ENCODE measurements at places on chromosomes 12 and 14.

- DNase-seq = no peak
Measured at GRCh38 chr14:102323102-102323501, 3.6 kb downstream of the ZNF839 start.

DNA sequence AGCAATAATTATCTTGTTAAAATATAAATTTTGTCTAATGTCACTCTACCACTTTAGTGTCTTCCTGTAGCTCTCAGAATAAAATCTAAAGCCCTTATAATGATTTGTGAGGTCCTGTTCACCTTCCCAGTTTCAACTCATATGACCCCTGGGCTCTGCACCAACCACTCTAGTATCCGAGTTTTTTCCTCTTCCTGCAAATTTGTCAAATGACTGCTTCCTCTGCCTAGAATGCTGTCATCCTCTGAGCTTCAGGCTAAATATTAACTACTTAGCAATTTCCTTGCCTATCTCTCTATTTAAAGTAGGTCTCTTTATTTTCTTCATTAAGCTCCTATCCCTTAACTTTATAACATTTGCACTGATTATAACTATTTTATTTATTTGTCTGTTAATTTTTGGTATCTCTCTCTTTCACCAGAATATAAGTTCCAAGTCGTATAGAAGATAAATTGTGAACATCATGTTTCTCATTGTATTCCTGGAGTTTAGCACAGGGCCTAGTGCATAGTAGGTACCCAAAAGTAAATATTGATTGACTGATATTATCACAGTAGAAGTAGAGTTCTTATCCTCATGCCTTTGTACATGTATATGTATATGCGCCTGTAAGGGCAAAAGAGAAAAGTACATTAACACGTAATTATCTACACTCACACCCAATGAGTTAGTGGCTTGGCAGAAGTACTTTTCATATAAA, 196.0 kb downstream of the BCAT1 start:
- DNase-seq = no peak

DNA sequence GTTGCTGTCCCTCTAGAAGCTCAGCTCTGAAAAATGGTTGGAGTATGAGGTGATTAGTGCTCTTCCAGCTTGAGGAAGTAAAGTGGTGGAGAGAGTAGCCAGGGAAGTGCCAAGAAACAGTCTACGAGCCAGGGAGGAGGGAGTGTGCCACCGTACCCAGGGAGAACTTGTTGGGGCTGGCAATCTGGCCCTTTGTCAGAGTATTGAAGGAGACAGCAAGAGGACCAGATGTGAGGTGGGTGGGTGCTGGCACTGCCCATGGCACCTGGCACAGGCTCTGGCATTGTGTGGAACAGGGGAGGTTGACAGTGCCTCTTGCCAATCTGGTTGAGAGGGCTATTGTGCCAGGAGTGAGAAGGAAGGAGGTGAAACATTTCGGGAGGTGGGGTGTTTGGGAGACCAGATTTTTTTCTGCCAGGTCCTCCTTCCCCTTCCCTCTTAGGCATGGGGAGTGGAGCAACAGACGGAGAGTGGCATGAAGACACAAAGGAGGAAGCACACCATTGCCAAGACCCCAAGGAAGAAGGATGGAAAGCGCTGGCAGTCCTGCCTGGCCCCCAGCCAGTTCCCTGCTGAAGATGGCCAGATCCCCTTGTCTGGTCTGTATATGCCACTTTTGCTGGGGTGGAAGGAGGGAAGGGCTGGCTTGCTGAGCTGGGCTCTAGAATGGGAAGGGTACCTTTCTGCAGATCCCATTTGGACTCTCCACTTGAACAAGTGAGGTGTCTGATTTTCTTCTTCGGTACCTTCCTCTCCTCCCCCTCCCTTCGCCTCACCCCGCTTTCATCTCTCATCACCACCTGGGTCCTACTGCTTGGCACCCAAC, 37.5 kb downstream of the ZFHX2 start:
- no peak for DNase-seq

- DNase-seq = no peak
Measured at GRCh38 chr12:104788840-104789271, 169.2 kb downstream of the SLC41A2 start.

GRCh38 chr12:3261782-3262359, 184.7 kb downstream of the TSPAN9 start:
- DNase-seq = no peak

- DNase-seq = no peak
Measured at GRCh38 chr14:73325630-73326299, 88.5 kb downstream of the PAPLN start.

DNA sequence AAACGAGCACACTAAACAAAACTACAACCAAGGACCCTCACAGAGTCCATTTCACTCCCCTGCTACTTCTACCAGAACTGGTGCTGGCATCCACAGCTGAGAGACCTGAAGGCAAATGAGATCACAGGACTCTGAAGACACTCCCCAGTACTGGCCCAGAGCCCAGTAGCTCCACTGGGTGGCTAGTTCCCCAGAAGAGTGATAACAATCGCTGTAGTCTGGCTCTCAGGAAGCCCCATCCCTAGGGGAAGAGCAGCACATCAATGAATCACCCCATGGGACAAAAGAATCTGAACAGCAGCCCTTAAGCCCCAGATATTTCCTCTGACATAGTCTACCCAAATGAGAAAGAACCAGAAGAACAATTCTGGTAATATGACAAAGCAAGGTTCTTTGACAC, 190.7 kb upstream of the BMP4 start:
- no peak for DNase-seq

GRCh38 chr12:69633061-69633460, 22.4 kb upstream of the LRRC10 start:
- DNase-seq = no peak

DNA sequence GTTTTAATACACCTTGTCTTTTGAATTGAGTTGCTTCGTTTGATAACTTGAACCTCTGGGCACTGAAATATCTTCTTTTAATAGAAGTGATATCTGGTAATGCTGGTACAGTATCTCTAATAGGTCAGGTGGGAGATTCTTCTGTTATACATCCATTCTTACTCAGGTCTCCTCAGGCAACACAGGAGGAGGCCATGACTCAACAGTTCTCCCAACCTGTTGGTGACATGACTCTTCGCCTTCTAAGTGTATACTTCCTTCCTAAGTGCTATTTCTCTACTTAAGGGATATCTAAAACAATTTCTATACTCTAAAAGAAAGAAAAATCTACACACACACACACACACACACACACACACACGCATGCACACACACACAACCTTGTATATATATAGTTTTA, 509.1 kb downstream of the PCNX1 start:
- DNase-seq = no peak

DNA sequence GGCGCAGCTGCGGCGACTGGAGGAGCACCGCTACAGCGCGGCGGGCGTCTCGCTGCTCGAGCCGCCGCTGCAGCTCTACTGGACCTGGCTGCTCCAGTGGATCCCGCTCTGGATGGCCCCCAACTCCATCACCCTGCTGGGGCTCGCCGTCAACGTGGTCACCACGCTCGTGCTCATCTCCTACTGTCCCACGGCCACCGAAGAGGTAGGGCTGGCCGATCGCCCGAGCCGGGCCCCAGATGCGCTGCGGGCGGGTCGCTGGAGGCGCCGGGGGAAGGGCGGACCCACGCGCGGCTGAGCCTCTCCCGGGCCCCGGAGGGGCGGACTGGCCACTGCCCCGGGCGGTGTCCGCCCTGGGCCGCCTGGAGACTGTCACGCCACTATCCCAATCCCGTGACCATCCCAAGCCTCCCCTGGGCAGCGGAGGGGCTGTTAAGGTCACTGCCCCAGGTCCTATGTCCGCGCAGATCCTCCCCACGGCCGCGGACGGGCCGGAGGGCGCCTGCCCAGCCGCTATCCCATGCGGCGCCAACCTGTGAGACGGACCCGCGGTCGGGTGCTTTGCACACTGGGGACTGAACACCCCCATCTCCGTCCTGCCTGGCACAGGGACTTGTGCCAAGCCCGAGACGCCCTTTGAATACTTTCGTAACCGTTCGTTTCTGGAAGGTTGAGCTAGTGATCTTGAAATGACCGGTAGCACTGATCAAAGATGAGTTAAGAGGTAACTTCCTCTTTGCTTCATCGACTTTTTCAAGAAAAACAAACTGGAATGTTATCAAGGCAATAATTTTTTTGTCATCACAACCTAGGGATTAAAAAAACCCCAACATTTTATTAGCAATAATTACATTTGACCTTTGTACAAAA, 725 bp downstream of the CHPT1 start:
- DNase-seq = peak; percentile 13

- no peak for DNase-seq
Measured at GRCh38 chr12:77104792-77105191, 39.4 kb upstream of the E2F7 start.

DNA sequence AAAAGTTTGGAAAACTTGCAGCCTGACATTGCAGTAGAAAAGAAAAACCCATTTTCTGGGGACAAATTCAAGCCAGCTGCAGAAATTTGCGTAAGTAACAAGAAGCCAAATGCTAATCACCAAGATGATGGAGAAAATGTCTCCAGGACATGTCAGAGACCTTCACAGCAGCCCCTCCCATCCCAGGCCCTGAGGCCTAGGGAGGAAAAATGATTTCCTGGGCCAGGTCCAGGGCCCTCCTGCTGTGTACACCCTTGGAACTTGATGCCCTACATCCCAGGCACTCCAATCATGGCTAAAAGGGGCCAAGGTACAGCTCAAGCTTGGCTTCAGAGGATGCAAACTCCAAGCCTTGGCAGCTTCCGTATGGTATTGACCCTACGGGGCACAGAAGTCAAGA, 14.5 kb downstream of the IAPP start:
- DNase-seq = no peak

DNA sequence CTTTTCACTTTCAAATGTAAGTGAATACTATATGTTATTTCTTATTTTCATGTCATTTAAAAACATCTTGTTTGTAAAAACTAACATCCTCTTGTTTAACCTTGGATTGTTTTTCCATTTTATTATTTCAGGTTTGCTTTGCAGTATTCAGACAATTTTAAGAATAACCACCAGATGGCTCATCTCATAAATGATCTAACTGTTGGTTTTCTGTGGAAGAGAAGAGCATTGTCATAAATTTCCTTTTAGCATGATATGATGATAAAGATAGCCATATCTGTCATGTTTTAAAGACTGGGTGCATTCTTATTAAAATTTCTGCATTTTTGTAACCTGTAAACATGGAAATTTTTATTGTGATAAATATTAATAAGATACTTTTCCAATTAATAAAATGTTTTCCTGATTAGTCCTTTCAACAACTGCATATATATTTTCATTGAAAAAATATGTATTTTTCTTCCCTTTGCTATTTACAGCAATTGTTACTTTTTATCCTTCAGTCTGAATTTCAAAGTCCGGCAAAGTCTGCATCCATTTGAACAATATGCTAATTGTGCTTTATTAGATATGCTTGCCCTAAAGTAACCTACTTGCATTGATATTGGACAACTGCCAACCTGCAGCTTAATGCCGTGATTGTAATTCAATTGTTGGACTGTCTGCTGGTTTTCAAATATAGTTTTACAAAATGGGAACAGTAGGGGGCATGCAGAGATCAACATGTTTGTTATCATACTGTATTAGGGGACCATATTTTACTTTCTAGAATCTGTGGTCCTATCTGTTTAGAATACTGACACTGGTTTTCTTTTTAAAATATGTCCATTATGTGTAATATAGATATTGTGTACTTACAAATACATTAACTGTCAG, 163.4 kb downstream of the GARIN6 start:
- DNase-seq = no peak

- no peak for DNase-seq
Measured at GRCh38 chr12:42961395-42961794, 371.8 kb upstream of the PRICKLE1 start.

DNA sequence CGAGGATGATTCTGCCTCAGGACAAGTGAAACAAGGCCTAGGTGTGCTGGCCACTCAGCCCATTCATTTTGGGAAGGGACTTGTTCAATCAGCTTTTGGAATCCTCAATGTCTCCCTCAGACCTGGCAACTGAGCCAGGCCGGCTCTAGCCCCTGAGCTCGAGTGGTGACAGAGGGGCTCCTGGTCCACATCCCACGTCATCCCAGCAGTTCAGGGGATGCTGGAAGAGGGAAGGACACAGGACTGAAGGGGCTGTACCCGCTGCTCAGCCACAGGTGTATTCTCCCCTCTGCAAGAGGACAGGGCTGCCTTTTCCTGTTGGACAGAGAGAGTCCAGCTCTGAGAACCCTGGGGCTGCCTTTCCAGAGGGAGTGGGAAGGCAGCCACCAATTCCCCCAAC, 244.6 kb upstream of the SFSWAP start:
- DNase-seq = no peak

DNA sequence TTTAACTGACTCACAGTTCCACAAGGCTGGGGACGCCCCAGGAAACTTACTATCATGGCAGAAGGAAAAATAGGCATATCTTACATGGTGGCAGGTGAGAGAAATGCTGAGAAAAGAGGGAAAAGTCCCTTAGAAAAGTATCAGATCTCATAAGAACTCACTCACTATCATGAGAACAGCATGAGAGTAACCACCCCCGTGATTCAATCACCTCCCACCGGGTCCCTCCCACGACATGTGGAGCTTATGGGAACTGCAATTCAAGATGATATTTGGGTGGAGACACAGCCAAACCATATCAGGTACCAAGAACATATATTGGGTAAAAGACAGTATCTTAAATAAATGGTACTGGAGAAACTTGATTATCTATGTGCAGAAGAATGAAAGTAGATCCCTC, 100.3 kb upstream of the FAR2 start:
- no peak for DNase-seq
